ENCODE measurements at places on chromosomes 4 and X. TPM values are rescaled to one million over a fixed set of nuclear protein-coding genes. Genes with fewer than 3 reads are reported as not detected.

- peak; percentile 1 for DNase-seq
Measured at GRCh38 chrX:12372111-12372510, 233.8 kb downstream of the FRMPD4 start.

DNA sequence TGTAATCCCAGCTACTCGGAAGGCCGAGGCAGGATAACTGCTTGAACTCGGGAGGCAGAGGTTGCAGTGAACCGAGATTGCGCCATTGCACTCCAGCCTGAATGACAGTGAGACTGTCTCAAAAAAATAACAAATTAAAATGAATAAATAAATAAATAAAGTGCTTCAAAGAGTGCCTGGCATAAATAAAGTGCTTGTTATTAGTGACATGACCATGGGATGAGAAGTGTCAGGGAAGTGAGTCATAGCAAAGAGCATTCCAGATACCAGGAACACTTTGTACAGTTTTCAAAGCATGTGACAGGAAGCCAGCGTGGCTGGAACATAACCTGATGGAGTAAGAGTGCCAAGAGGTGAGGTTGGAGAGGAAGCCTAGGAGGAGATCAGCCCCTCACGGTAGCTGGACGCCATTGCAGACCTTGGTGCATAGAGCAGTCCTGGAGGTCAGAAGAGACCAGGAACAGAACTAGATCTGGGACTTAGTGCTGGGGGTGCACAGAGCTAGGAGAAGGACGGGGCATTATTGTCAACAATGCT, 6.0 kb upstream of the WDR13 start:
- peak; percentile 83 for DNase-seq

Gene TRPC5OS
- not detected for total RNA-seq

Gene ZCCHC18
- total RNA-seq, result 2.6 TPM

Gene EXOC1L
- not detected for total RNA-seq
